Activated T-cell treated with anti-CD3 and anti-CD28 coated beads for 48 hours (primary cell): ENCODE measurements at places on chromosomes 3 and 15.

GRCh38 chr3:68249265-68249664 is 594.9 kb upstream of the SUCLG2 start:
- no peak for DNase-seq

- no peak for DNase-seq
Measured at GRCh38 chr3:129065720-129066073, 5.1 kb downstream of the GP9 start.

DNA sequence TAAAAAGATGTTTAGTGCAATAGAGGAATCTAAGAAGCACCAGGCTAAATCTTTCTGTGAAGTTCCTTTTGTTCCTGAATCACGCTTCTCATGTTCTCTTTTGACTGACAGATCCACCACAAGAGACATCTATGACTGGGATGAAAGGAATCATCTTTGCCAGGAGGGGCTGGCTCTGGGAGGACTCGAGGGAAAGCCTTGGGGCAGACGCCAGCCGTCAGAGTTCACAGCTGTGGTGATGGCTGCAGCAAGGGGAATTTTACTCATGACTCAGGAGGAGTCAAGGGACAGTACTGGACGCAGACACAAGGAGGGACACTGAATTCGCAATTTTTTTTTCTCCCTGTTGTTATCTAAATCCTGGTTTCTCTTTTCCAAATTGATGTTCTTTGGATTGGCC is 38.7 kb downstream of the C3orf38 start:
- DNase-seq = no peak

- DNase-seq = no peak
Measured at GRCh38 chr3:24244491-24244890, 250.2 kb downstream of the THRB start.

GRCh38 chr3:185084402-185084801 is 68.5 kb downstream of the C3orf70 start:
- no peak for DNase-seq

- DNase-seq = no peak
Measured at GRCh38 chr15:57614241-57614640, 22.5 kb downstream of the MYZAP start.

DNA sequence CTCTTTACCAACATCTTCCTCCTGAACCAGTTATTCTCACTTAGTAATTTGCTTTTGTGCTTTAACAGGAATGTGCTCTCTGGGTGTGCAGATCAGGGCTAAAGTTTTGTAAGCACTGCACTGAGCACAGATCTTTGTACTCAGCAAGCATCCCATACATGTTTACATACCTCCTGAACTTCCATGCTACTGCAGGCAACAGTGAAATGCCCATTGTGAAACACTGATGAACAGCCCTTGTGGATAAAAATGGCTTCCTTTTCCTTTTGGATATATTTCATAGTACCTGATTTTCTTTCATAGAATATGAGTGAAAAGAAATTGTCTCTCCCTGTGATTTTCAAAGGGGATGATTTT is 855.9 kb downstream of the MCTP2 start:
- no peak for DNase-seq

DNA sequence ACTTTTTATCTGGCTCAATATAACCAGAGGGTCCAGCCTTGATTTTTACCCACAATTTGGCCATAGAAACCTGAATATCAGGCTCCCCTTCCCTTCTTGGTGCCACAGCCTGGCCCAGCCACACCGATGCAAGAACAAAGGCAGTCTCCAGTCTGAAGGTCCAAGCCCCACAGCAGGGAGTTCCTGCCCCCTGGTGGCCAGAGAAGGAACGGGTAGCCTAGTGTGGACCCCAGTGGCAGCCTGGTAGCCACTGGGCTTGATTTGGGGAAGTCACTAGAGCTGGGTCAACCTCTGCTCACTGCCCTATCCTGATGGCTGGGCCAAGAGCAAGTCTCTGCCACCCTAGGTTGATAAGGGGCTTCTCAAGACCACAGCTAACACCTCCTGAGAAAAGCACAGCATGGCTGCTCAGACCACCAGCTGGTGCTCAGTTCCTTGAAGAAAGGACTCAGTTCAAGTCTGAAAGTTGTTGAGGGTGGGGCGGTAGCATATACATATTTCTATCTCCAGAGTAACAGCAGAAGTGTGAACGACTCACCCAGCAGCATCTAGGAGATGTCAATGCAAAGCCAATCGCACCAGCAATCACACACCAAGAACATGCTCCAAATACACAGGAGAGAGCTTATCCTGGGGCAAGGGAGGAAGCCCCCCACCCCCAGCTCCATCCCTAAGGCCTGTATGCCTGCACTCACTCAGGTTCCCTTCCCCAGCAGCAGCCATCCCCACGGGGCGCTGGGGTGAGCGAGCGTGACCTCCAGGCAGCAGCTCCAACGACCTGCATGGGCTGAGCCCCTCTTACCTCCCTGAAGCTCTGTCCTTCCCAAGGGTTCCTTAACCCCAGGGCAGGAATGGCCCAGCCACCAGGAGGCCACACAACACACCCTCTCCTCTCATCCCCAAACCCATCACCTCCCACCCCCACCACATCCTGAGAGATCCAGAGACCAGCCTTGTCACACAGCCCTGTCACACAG is 7.6 kb downstream of the PFKFB4 start:
- DNase-seq = peak; percentile 75

GRCh38 chr15:37081983-37082382 is 18.4 kb downstream of the MEIS2 start:
- DNase-seq = no peak

GRCh38 chr3:4044619-4045018 is 245.4 kb downstream of the LRRN1 start:
- DNase-seq = no peak

GRCh38 chr3:133376810-133377209 is 23.0 kb upstream of the BFSP2 start:
- no peak for DNase-seq
